NCI-H2081 treated with DMSO at 0.1 percent for 48 hours (cell line): ENCODE measurements at places on chromosomes 6 and 20.

DNA sequence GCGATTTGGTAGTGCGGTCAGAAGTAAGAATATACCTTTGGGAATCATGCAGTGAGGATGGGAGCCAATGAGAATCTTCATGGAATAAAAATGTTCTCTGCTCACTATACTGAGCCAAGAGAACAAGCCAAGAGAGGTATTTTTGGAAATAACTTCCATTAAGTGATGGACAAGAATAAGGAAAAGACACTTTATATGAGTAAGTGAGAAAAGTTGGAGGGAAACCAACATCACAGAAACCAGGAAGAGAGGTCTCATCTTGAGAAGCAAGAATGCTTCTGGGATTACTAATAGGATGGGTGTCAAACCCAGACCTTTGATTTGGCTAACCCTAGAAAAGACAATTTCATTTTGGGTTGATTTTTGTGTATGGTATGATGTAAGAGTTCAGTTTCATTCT lies 181.2 kb upstream of the JAG1 start:
- DNase-seq = no peak

DNA sequence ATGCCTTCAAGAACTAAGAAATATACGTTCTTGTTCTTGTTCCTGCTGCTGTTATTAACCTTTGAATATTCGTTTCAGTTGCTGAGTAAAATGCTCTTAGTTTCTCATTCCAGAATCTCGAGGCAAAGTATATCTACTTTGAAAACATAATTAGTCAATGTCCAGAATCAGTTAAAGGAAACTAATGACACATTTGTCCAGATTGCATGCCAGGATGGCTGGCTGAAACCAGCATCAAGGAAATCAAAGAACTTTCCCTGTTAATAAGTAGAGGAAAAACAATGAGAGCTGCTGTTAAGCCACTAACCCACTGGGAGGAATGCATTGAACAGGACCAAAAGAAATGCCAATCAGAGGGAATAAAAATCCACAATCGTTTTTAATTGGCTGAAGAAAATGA lies 196.9 kb downstream of the ALDH8A1 start:
- no peak for DNase-seq

DNA sequence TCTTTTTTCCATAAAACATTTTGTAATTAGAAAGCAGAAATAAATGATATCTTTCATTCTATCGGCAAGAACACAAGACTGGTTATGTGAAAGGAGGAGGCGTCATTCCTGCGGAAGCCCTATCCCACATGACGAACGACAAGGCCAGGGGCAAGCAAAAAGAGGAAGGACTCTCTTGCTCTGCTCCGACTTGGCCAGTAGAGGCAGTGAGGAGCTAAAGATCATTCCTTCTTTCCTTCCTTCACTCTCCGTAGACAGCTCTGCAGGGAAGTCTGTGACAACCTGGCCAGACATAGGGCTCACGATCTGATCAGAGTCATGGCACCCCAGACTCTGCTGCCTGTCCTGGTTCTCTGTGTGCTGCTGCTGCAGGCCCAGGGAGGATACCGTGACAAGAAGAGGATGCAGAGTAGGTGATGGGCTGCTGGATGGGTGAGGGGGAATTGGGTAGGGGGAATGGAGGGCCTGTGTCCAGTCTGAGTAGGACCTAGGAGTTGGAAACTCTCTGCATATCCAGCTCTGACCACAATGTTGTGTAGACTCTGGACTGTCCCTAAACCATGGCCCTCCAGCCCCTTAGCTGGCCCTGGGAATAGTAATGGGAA lies at the start of gene WFDC10A:
Gene WFDC10A, plus strand, starts transcription at position 244 of the 605 bp plus-strand sequence. Its CDS starts 75 bp downstream, at position 319.
- DNase-seq = no peak

- DNase-seq = no peak
Measured at GRCh38 chr6:7154341-7155139, 46.8 kb downstream of the RREB1 start.

- peak; percentile 77 for DNase-seq
Measured at GRCh38 chr20:20452254-20452676, 84.4 kb downstream of the INSM1 start.

GRCh38 chr6:17442196-17442595 lies 48.8 kb downstream of the CAP2 start:
- no peak for DNase-seq

- DNase-seq = peak; percentile 13
Measured at GRCh38 chr6:42901538-42901957, 14.3 kb upstream of the PTCRA start.

DNA sequence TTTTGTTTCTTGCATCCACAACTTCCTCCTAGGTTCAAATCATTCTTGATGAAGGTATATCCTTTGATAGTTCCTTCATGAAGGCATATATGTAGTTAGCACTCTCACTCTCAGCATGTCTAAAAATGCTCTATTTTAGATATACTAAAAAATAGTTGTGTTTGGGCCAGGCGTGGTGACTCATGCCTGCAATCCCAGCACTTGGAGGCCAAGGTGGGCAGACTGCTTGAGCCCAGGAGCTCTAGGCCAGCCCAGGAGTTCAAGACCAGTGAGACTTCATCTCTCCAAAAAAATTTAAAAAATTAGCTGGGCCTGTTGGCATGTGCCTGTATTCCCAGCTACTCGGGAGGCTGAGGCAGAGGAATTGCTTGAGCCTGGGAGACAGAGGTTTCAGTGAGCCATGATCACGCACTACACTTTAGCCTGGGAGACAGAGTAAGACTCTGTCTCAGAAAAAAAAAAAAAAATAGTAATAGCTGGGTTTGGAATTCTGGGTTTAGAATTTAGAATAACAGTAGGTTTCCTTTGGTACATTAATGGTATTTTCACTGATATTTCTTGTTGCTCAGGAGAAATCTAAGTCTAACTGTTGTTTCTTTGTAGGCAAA lies 7.0 kb downstream of the SERAC1 start:
- no peak for DNase-seq

DNA sequence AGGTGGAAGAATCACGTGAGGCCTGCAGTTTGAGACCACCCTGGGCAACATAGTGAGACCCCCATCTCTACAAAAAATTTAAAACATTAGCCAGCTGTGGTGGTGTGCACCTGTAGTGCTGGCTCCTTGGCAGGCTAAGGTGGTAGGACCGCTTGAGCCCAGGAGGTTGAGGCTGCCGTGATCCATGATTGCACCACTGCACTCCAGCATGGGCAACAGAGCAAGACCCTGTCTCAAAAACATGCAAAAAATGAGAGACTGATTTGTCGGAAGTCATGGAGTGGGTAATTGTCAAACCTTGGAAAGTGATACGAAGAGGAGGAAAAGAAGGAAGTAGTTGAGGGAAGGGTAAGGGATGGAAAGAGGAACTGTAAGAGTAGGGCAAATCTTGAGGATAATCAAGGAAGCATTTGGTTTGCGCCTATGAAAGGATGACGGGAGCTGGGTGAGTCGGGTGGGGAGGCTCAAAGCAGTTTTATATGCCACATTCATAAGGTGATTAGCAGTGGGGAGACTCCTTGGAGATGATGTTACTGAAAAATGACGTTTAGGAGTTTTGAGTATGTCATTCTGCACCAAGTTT lies 14.5 kb downstream of the L3MBTL3 start:
- DNase-seq = no peak

DNA sequence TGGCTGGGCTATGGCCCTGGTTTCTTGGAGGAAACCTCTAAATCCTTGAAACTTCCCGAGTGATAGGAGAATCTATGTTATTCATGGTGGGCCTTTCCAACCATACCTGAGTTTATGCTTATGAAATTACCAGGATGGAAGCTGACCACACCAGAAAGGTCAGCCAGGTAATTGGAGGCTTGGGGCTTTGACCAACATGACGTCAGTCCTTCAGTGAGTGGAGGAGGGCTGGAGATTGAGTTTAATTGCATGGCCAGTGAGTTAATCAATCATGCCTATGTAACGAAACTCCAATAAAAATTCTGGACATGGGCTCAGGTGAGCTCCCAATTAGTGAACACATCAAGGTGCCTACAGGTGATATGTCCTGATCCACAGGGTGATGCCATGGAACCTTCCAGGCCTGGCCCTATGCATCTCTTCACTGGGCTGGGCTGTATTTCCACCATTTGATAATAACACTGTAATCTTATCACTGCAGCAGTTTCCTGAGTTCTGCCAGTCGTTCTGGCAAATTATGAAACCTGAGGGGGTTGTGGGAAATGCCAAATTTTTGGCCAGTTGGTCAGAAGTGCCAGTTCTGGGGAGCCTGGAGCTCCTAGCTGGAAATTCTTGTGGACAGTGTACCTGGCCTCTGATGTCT lies 106.5 kb downstream of the CDH26 start:
- DNase-seq = no peak

DNA sequence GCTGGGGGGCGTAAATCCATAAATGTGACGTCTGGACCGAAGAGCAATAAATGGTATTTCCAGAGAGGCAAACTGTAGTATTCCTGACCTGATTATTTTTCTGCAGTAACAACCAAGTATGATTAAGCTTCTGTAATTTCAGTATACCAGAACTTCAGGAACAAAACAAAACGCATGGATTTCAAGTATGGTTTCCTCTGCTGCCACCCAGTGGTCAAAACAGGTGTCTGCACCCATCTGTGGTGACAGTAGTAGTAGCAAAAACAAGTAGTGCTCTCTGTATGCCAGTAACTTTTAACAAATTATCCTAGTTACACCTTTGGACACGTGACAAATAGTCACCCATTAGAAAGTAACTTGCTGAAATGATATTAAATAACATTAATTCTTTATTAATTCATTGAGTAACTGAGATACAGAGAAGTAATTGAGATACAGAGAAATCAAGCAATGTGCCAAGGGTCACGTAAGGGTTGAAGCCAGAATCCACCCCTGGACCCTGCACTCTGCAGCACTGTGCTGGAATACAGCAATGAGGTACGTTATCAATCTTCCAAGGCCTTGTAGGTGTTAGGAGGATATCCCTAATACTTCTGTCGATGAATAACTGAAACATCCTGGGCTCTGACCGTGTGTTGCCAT lies 7.9 kb downstream of the CALHM4 start:
- no peak for DNase-seq

DNA sequence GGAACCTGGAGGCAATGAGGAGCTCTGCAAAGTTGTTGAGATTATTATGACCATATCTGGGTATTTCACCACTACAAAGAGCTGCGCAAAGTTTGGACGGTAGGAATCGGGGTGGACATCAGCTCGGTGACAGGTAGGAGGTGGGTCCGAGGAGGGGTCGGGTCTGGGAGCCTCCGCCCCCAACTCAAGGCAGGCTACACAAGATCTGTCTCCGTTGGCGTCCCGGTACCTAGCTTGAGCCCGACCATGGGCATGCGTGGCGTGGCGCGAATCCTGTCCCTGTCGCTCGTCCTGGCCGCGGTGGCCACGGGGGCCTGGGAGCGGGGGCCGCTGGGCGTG lies 40.2 kb upstream of the ZNFX1 start:
- DNase-seq = no peak

DNA sequence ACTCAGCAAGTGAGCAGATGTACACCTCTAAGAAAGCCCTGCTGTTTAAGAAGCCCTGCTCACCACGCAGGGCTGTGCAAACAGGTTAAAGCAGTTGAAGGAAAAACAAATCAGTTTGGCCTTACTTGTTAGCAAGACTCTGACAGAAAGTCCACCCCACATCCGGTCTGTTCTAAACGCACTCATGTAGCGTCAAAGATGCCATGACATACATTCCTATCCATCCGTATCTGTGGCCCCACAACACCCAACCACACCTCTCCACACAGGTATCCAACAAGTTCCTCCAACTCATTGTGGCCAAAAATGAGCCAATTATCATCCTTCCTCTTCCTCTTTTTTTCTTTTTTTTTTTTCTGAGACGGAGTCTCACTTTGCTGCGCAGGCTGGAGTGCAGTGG lies 22.8 kb upstream of the RAB22A start:
- no peak for DNase-seq

DNA sequence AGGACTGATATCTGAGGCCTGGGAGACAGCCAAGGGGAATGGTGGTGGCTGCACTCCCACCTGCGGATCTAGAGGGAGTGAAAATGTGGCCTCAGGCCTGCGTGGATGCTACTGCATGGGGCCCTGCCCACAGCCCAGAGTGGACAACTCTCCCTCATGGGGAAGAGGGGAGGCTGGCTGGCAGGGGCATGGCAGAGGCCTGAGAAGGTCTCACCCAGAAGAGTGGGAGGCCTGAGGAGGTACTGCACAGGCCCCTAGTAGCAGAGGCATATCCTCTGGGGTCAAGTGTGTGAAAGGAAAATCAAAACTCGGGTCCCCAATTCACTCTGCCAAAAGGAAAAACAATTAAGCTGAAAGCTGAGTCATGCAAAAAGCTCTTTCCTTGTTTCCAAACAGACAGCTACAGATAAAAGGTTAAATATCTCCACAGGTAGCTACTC lies 158.2 kb downstream of the AKAP7 start:
- DNase-seq = no peak

- DNase-seq = no peak
Measured at GRCh38 chr6:33683051-33683571, 28.4 kb downstream of the UQCC2 start.

- DNase-seq = peak; percentile 61
Measured at GRCh38 chr6:79570129-79571029, 33.1 kb upstream of the LCA5 start.

- no peak for DNase-seq
Measured at GRCh38 chr6:143429970-143430369, 20.5 kb downstream of the ADAT2 start.

DNA sequence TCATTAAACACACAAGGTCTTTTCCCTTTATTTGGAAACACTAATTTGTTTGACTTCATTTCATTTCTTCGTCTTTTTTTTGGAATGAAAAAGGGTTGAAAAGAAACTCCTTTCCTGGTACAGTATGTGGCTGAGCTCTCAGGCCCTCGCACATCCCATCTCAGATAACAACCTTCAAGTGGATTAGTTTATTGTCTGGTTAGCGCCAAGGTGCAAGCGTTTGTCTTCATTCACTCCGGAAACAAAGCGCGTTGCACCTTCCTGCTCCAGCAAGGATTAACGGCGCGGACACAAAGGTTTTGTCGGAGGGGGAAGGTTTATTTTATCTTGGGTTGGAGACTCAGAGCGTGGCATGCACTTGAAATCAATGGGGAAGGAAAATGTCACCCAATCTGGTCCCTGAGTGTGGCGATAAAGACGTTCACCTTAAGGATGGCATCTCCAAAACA lies 5.3 kb upstream of the NKX2-2 start:
- DNase-seq = no peak

DNA sequence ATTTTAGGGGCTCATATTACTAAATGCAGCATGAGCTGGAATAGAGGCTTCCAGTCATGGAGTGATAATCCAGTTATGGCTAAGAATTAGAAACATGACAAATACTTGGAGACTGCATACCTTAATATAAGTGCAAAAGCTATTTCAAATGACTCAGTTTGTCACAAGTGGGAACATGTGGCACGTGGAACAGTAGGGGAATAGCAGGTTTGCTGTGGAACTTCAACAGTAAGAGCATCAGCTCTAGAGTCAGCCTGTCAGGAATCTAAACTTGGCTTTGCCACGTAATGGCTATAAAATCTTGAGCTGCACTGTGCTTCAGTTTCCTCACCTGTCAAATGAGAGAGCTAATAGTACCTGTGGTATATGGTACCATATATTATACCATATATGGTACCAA lies 62.1 kb downstream of the HTR1B start:
- DNase-seq = no peak
